ENCODE measurements at places on chromosomes 3 and 15.
A peak's percentile ranks its signal among the peaks of the same experiment; 100 is the strongest.

- peaks cover 9% of the 10 kb centered on the region for H3K4me1 ChIP-seq
- no peak overlapping the region for H3K27ac ChIP-seq
- no peaks in the 10 kb centered on the region for H3K36me3 ChIP-seq
- H3K4me3 ChIP-seq: no peak overlapping the region
Observed at GRCh38 chr3:170813266-170813665, 56.7 kb downstream of the RPL22L1 start.

DNA sequence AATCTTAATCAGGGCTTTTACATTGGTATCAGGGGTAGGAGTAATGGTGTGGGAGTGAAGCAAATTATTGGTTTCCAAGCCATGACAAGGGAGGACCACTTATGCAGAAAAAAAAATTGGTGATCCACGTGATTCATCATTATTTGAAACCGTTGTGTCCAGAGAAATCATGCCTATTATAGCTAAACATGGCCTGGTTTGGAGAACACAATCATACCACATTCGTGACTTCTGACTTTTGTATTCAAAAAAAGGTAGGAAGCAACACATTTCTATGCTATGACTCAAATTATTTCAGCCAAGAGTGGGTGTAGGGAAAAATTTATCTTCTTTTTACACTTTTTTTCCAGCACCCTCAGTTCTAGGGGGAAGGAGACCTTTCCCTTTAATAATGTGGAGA is 924.3 kb upstream of the GBE1 start:
- DNase-seq: no peak
- H3K27ac ChIP-seq: no peak overlapping the region
- no peaks in the 10 kb centered on the region for H3K36me3 ChIP-seq

- H3K4me1 ChIP-seq: no peaks in the 10 kb centered on the region
- DNase-seq: no peak
- H3K27me3 ChIP-seq: no peaks in the 10 kb centered on the region
- no peak overlapping the region for H3K27ac ChIP-seq
Observed at GRCh38 chr3:183620252-183620628, 15.2 kb upstream of the KLHL24 start.

DNA sequence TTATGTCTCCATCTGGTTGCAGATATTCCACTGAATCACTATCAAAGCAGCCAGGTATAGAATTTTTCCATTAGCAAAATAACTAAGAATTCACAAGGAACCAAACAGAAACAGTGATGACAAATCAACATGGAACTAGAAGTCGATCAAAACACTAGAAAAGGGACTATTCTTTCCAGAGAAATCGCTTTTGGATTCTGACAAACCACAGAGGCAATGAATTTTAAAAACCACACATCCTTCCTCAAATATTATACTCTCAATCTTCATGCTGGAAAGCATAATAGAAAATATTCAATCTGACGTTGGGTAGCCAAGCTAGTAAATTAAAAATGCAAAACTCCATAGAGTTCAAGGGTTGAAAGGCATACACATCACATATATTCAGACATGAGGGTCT is 93.2 kb upstream of the PPIB start:
- no peak for DNase-seq
- H3K36me3 ChIP-seq: no peaks in the 10 kb centered on the region
- no peaks in the 10 kb centered on the region for H3K27me3 ChIP-seq

DNA sequence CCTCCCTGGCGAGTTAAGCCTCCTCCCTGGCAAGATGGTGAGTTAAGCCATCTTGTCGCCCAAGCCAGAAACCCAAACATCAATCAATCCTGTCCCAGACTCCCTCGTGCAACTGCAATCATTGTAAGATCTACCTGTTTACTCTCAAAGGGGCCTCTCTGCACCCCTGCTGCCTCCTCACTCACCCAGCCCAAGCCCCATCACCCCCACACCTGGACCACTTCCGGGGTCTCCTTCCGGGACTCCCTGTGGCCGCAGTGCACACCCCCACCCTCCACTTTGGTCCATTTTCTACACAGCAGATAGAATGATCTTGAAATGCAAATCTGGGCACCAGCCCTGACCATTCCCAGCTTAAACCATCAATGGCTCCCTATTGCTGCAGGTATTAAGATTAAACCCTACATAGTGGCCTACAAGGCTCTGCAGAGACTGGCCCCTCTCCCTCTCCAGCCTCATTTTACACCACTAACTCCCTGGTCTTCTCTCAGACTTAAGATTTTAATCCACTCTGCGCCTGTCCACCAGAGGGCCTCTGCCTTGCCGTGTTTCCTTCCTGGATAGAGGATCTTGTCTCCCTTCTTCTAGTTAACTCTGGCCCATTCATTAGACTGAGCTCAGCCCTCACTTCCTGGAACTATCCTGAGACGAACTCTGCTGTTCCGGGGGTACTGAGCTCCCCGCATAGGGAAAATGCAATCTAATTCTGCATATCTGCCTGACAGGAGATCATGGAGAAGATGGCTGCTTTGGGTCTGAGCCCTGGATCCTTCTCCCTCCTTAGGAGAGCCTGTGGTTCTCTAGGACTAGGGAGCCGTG is 41.9 kb upstream of the SLC6A1 start:
- H3K27me3 ChIP-seq: no peaks in the 10 kb centered on the region
- DNase-seq: peak; percentile 38
- no peak overlapping the region for H3K4me3 ChIP-seq

GRCh38 chr3:98920166-98920565 is 18.7 kb upstream of the DCBLD2 start:
- H3K27ac ChIP-seq: no peak overlapping the region
- no peak for DNase-seq
- no peak overlapping the region for H3K4me3 ChIP-seq
- no peaks in the 10 kb centered on the region for H3K4me1 ChIP-seq

- H3K4me3 ChIP-seq: no peak overlapping the region
- DNase-seq: no peak
- H3K27me3 ChIP-seq: no peaks in the 10 kb centered on the region
- no peaks in the 10 kb centered on the region for H3K36me3 ChIP-seq
- no peak overlapping the region for H3K27ac ChIP-seq
- no peaks in the 10 kb centered on the region for H3K4me1 ChIP-seq
Observed at GRCh38 chr15:79169526-79170133, 79.0 kb upstream of the RASGRF1 start.

GRCh38 chr3:168467115-168467714 is 371.5 kb upstream of the GOLIM4 start:
- no peaks in the 10 kb centered on the region for H3K36me3 ChIP-seq
- no peaks in the 10 kb centered on the region for H3K4me1 ChIP-seq
- H3K27ac ChIP-seq: no peak overlapping the region
- no peaks in the 10 kb centered on the region for H3K27me3 ChIP-seq
- H3K4me3 ChIP-seq: no peak overlapping the region

- DNase-seq: no peak
- H3K27ac ChIP-seq: no peak overlapping the region
- no peak overlapping the region for H3K4me3 ChIP-seq
- H3K27me3 ChIP-seq: no peaks in the 10 kb centered on the region
- no peaks in the 10 kb centered on the region for H3K36me3 ChIP-seq
Observed at GRCh38 chr3:157027861-157028745, 131.8 kb downstream of the CCNL1 start.

GRCh38 chr15:78739206-78739605 is 72.1 kb downstream of the ADAMTS7 start:
- no peaks in the 10 kb centered on the region for H3K36me3 ChIP-seq
- H3K4me1 ChIP-seq: no peaks in the 10 kb centered on the region
- no peak overlapping the region for H3K27ac ChIP-seq
- DNase-seq: no peak

- no peak for DNase-seq
- no peak overlapping the region for H3K27ac ChIP-seq
- no peaks in the 10 kb centered on the region for H3K36me3 ChIP-seq
- H3K4me3 ChIP-seq: no peak overlapping the region
- no peaks in the 10 kb centered on the region for H3K27me3 ChIP-seq
Observed at GRCh38 chr3:38278841-38279240, 3.3 kb upstream of the SLC22A14 start.

GRCh38 chr15:66014022-66014421 is 144.7 kb downstream of the RAB11A start:
- no peaks in the 10 kb centered on the region for H3K36me3 ChIP-seq
- no peak overlapping the region for H3K27ac ChIP-seq
- H3K27me3 ChIP-seq: no peaks in the 10 kb centered on the region
- H3K4me3 ChIP-seq: no peak overlapping the region
- no peak for DNase-seq

- H3K4me1 ChIP-seq: no peaks in the 10 kb centered on the region
- DNase-seq: no peak
- no peaks in the 10 kb centered on the region for H3K27me3 ChIP-seq
- H3K4me3 ChIP-seq: no peak overlapping the region
Observed at GRCh38 chr3:43818229-43818628, 127.5 kb downstream of the ABHD5 start.

GRCh38 chr3:56238299-56238698 is 230.0 kb downstream of the ERC2 start:
- no peak overlapping the region for H3K4me3 ChIP-seq
- H3K27ac ChIP-seq: no peak overlapping the region
- no peaks in the 10 kb centered on the region for H3K27me3 ChIP-seq

DNA sequence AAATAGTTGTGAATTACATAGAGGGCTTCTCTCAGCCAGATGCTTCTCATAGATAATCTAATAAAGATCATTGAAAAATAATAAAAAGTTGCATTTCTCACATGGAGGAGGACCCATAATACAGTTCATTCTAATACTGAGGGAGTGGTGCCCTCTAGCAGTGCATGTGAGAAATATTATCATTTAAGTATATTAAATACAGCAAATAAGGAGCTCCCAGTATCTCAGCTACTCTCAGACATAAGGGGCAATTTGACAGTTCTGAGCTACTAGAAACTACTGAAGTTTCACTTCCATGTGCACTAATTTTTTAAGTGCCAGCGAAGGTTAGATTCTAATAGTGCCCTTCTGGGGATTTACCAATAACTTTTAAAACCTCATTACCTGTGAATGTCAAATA is 188.3 kb downstream of the IL5RA start:
- DNase-seq: no peak
- no peaks in the 10 kb centered on the region for H3K27me3 ChIP-seq
- no peaks in the 10 kb centered on the region for H3K36me3 ChIP-seq
- H3K4me3 ChIP-seq: no peak overlapping the region
- H3K27ac ChIP-seq: no peak overlapping the region

DNA sequence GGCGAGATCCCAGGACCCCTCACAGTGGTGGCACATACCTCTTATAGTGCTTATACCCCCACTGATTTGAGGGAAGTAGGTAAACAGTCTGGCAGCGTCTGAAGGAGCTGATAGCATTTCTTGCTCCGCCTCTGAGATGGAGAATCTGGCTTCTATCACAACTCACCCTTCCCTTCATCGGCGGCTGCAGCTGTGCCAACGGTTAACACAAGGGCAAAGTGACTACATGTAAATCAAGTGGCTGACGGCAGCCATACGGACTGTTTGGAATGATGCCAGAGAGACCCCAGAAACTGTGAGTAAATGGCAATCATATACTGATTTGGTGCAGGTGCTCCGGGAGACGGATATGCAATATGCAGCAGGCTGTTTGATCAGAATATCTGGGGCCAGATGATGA is 66.8 kb upstream of the UNC13C start:
- DNase-seq: no peak
- no peaks in the 10 kb centered on the region for H3K36me3 ChIP-seq
- no peak overlapping the region for H3K4me3 ChIP-seq

- no peak overlapping the region for H3K4me3 ChIP-seq
- DNase-seq: no peak
- H3K27ac ChIP-seq: no peak overlapping the region
- H3K36me3 ChIP-seq: no peaks in the 10 kb centered on the region
- peaks cover 2% of the 10 kb centered on the region for H3K4me1 ChIP-seq
- H3K27me3 ChIP-seq: no peaks in the 10 kb centered on the region
Observed at GRCh38 chr15:48324949-48325348, 6.3 kb upstream of the DUT start.

- H3K27ac ChIP-seq: peak overlapping the region; percentile 67
- no peaks in the 10 kb centered on the region for H3K27me3 ChIP-seq
- H3K36me3 ChIP-seq: no peaks in the 10 kb centered on the region
- DNase-seq: no peak
- no peak overlapping the region for H3K4me3 ChIP-seq
Observed at GRCh38 chr15:101458158-101458900, 31.2 kb downstream of the PCSK6 start.

- H3K27ac ChIP-seq: no peak overlapping the region
- H3K36me3 ChIP-seq: no peaks in the 10 kb centered on the region
- H3K4me1 ChIP-seq: peaks cover 5% of the 10 kb centered on the region
- H3K4me3 ChIP-seq: no peak overlapping the region
- DNase-seq: peak; percentile 46
- no peaks in the 10 kb centered on the region for H3K27me3 ChIP-seq
Observed at GRCh38 chr3:193572426-193572908, 17.8 kb upstream of the ATP13A4 start.

DNA sequence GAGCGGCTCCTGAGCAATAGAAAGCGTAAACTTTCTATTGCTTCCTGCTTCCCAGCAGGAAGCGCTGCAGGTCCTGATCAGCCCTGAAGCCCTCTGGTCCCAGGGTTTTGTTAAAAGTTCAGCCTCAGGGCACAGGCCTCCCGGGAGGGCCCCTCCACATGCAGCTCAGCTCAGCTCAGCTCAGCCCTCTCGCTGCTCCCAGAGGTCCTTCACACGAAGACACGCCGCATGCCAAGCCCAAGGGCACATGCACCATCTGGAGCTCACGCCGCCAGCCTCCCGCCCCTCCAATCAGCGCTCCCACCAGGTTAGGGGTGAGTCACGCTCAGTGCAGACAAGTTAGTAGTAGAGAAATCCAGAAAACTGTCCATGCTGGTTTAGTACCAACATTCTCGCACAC is 12.7 kb downstream of the TKT start:
- H3K27me3 ChIP-seq: no peaks in the 10 kb centered on the region
- H3K4me3 ChIP-seq: no peak overlapping the region
- H3K36me3 ChIP-seq: peaks cover 37% of the 10 kb centered on the region
- H3K4me1 ChIP-seq: peaks cover 81% of the 10 kb centered on the region

DNA sequence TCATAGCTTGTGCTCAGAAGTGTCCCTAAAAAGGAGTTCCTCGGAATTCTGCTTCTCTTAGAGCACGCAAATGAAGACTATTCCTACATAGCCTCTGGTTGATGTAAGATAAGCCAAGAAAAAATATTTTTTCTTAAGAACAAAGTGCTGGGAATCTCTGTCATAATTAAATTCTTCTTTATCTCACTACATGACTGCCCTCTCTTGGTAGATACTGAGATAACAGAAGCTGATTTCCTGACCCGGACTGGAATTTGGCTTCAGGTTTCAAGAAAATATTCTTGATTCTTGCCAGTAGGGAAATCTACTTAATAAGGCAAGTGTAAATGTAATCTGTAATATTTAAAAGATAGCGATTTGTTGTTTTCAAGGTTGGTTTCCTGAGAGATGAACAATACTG is 31.3 kb upstream of the SETMAR start:
- no peak overlapping the region for H3K27ac ChIP-seq
- no peak for DNase-seq
- H3K4me1 ChIP-seq: no peaks in the 10 kb centered on the region
- H3K36me3 ChIP-seq: no peaks in the 10 kb centered on the region
- no peak overlapping the region for H3K4me3 ChIP-seq

DNA sequence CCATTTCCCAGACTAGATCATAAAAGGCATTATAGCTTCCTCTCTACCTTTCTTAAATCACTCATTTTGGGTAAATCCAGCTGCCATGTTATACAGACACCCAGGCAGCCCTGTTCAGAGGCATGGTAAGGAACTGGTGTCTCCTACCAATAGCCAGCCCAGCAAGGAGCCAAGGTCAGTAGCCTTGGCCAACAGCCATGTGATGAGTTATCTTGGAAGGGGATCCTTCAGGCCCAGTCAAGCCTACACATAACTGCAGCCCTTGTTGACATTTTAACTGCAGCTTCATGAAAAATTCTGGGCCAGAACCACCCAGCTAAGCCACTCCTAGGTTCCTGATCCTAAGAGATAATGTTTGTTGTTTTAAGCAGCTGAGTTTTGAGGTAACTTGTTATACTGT is 29.0 kb upstream of the ZMAT3 start:
- H3K4me1 ChIP-seq: no peaks in the 10 kb centered on the region
- DNase-seq: no peak
- no peak overlapping the region for H3K4me3 ChIP-seq
- no peak overlapping the region for H3K27ac ChIP-seq

- no peaks in the 10 kb centered on the region for H3K36me3 ChIP-seq
- no peaks in the 10 kb centered on the region for H3K27me3 ChIP-seq
- H3K4me1 ChIP-seq: peaks cover 29% of the 10 kb centered on the region
Observed at GRCh38 chr3:132445817-132446216, 28.5 kb downstream of the DNAJC13 start.

Measured in upper lobe of left lung (tissue), 6 donors.